ENCODE measurements at places on chromosomes 1 and 21. TPM values are rescaled to one million over a fixed set of nuclear protein-coding genes. Genes with fewer than 3 reads are reported as not detected.

INKA2 gene
- 9.7 TPM for total RNA-seq

VWA5B1 gene
- not detected for total RNA-seq

PGLYRP3 gene
- total RNA-seq = not detected

AVPR1B gene
- total RNA-seq = 0.05 TPM

BSND gene
- total RNA-seq = not detected
